ENCODE measurements at places on chromosomes 16 and 17. TPM values are rescaled to one million over a fixed set of nuclear protein-coding genes. Genes with fewer than 3 reads are reported as not detected.

GRCh38 chr17:732902-733720 is 715 bp downstream of the TLCD3A start:
- H3K27ac ChIP-seq = no peak overlapping the region
- H3K4me1 ChIP-seq = peaks cover 14% of the 10 kb centered on the region
- peaks cover 13% of the 10 kb centered on the region for H3K27me3 ChIP-seq
- no peaks in the 10 kb centered on the region for H3K36me3 ChIP-seq

- H3K27ac ChIP-seq = peak overlapping the region; percentile 85
- no peaks in the 10 kb centered on the region for H3K27me3 ChIP-seq
- peak; percentile 35 for DNase-seq
- H3K4me3 ChIP-seq = peak overlapping the region; percentile 42
- no peaks in the 10 kb centered on the region for H3K36me3 ChIP-seq
These were observed 26.3 kb downstream of the STAT5B start for GRCh38 chr17:42249681-42250446.

GRCh38 chr17:76736349-76737081 is 616 bp downstream of the SRSF2 start:
- H3K4me3 ChIP-seq = peak overlapping the region; percentile 96
- DNase-seq = peak; percentile 56
- no peaks in the 10 kb centered on the region for H3K27me3 ChIP-seq
- H3K27ac ChIP-seq = peak overlapping the region; percentile 93
- peaks cover 54% of the 10 kb centered on the region for H3K36me3 ChIP-seq

GRCh38 chr17:41738077-41738800 is 3.8 kb upstream of the HAP1 start:
- H3K4me3 ChIP-seq = no peak overlapping the region
- peak; percentile 74 for DNase-seq
- H3K36me3 ChIP-seq = no peaks in the 10 kb centered on the region
- peaks cover 21% of the 10 kb centered on the region for H3K4me1 ChIP-seq
- H3K27ac ChIP-seq = no peak overlapping the region
- H3K27me3 ChIP-seq = peaks cover 36% of the 10 kb centered on the region

GRCh38 chr17:49553676-49554335 is 21.9 kb upstream of the NXPH3 start:
- H3K27me3 ChIP-seq = no peaks in the 10 kb centered on the region
- DNase-seq = no peak
- no peak overlapping the region for H3K27ac ChIP-seq

DNA sequence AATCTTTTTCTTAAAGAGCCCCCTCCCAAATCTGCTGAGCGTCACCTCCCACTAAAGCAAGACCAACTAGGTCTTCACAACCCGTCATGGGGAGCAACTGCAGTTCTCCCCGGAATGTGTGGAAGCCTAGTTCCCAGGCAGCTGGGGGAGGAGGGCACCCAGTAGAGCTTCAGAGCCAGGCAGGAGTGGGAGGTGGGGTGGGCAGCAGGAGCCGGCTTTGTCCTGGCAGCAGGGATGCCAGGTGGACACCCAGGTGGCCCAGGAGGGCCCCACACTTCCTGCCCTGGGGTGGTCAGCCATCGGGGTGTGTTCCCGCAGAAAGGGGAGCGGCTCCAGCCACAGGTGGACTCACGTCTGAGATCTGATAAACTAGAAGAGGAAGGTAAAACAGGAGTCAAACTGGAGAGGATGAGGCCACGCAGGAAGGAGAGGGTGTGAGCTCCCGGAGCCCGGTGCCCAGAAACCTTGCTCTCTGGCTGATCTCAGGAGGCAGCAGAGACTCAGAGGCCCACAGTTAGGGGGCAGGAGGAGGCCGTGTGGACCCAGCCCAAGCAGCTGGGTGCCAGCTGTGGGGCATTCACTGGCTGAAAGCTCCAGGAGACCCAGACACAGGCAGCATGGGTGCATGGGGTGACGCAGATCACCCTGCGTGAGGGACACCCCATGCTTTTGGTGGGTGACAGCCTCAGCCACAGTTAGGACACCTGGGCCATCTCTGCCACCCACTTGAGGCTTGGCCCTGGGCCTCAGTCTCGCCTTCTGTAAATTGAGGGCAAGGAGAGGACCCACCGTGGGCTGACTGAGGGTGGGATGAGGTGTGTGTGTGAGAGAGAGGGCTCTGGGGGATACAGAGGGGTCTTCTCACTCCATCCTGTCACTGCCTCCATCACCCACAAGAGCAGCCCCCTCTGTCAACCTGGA is 260.8 kb upstream of the TNRC6C start:
- peaks cover 26% of the 10 kb centered on the region for H3K4me1 ChIP-seq
- peaks cover 5% of the 10 kb centered on the region for H3K27me3 ChIP-seq
- DNase-seq = no peak
- H3K27ac ChIP-seq = no peak overlapping the region
- no peak overlapping the region for H3K4me3 ChIP-seq

FNDC8 gene
- not detected for total RNA-seq

RNF157 gene
- 18.5 TPM for total RNA-seq

C16orf89 gene
- total RNA-seq = not detected

Measured in CD4-positive, alpha-beta T cell (primary cell).